ENCODE measurements at places on chromosomes 11 and 22. TPM values are rescaled to one million over a fixed set of nuclear protein-coding genes. Genes with fewer than 3 reads are reported as not detected.

DNA sequence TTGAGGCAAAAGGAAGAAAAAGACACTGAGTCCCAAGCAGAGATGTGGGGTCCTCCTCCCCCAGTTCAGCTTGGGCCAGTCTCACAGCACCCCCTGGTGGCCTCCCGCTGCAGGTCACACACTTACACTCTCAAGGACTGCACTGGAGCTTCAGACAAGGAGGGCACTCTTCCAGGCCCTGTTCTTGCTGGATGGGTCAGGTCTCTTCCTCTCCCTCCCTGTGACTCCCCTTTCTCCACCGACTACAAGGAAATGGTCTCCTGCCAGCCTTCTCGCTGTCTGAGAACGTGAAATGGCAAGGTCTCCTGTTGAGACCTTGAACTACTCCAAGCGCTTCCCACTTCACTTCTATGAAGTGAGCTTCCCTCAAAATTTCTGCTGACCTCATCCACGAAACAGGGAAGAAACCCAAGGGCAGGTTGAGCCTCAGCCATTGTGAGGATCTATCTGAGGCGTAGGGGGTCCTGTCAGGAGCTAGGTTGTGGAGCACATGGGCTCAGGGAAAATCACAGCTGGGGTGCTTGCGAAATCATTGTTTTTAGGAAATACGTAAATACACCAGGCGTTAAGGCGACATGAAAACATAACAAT, 11.2 kb upstream of the IGLL1 start:
- ATAC-seq = no peak

Gene ROBO4
- total RNA-seq = 33.6 TPM

GRCh38 chr22:24836282-24836681, 30.3 kb downstream of the SGSM1 start:
- no peak for ATAC-seq

GRCh38 chr11:64876229-64876750, 2.1 kb downstream of the EHD1 start:
- ATAC-seq = no peak

DNA sequence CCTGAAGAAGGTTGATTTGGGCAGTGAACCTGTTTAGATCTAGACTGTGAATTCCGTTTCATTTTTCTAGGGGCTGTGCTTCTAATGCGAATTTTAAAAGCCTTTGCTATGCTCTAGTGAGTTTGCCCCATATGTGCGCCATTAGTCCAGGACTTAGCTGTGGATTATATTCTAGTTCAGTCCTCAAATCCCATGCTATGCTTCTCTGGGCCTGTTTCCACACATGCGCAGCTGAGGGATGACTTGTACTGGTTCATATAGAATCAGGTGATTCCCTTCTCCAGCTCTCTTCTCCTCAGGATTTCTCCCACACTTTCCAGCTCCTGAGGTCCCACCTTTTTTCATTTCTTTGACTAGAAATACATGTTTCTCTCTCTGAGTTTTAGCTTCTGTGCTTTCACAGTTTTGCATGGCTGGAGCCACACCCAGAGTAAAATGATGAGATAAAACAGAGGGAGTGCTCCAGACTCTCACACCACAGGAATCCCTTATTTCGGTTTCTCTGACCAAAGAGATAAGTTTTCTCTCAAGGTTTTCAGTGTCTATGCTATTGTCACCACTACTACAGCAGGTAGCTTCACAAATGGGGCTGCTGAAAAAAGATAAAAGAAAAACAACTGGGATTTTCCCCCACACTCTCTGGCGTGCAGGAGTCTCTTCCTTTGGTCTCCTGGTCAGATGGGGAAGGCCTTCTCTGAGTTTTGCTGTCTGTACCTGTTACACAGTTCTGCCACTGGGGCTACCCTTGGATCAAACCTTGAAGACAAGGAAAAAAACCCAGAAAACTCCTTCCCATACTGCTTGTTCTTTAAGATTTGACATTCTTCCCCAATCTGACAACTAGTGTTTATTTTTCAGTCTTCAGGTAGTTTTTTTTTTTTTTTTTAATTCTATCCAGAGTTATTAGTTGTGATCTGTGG, 96.2 kb upstream of the TEAD1 start:
- no peak for ATAC-seq

GRCh38 chr11:65787649-65788622, 1.1 kb downstream of the OVOL1 start:
- ATAC-seq = no peak
